NCI-H510A (cell line): ENCODE measurements at places on chromosomes 16 and 17.

GRCh38 chr17:76983075-76983775 is 115.0 kb downstream of the MGAT5B start:
- DNase-seq, result no peak

DNA sequence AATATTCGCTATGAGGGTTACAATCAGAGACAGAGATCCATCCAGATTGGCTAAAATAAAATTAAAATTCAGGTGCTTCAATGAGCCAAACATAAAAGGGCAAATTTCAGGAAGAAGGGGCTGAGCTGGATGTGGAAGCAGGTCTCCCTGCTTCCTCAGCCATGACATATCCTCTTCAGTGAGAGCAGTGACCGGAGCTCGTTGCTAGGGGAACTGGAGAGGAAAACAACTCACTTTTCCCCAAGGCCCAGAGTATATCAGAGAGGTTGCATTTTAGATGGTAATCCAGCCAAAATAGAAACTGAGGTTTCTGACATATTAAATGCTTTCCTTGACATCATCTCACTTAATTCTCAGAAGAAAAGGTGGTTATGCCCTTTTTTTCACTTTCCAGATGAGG is 503.5 kb downstream of the HS3ST4 start:
- no peak for DNase-seq

GRCh38 chr17:2043785-2044184 is 2.0 kb downstream of the OVCA2 start:
- DNase-seq, result no peak

DNA sequence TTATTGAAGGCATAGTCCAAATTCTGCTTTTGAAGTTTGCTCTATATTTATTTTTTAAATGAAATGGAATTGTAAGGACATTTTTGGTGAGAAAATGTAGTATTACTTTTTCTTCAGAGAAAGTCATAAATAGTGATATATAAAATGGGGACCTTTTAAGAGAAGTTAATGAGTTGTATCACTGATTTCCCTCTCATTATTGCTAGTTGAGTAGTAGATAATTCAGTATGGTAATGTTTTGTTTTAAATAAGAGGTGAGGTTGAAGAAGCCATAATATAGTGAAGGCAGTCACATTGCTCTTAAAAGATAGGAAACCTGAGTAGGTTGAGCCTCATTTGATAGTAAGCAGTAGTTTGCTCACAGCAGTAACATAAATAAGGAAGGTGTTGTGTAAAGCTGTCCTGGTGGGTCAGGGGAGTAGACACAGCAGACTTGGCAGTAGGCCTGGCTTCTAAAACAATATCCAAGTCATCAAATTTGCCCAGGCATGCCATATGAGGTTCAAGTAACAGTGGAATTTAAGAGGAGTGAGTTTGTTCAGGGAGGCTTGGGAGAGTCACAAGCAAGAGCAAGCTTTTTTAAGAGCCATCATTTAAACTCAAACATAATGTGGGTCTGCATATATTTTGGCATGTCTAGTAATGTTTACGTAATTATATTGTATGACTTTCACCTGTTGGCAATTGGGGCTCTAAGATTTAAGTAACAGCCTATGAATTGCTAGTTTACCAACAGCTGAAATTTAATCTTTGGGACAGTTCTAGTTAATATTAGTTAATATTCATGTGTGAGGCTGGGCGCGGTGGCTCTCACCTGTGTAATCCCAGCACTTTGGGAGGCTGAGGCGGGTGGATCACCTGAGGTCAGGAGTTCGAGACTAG is 6.5 kb downstream of the NFATC3 start:
- peak; percentile 58 for DNase-seq

DNA sequence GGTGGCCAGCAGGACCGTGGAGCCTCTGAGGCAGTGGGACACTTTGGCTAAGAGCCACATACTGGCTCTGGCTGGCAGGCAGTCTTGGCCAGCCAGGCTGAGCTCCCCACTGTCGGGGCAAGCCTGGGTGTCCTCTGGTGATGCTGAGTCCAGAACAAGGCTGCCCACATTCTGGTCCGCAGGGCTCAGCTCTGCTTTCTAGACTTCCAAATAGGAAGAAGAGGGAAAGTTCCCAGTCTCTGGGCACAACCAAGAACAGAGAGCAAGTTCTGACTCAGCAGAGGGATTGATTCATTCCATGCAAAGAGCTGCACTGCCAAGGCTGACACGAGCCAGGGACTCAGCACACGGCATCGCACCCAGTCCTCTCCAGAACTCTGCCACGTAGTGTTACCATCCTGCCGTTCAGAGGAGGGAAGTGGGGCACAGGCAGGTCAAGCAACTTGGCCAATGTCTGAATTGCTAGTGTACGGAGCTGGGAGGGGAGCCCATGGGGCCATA is 58.9 kb downstream of the NOS2 start:
- no peak for DNase-seq

GRCh38 chr16:67673712-67674580 is 7.3 kb downstream of the C16orf86 start:
- no peak for DNase-seq

- no peak for DNase-seq
These were observed 3.0 kb downstream of the CDH1 start for GRCh38 chr16:68739964-68740627.

- DNase-seq, result no peak
These were observed 1.6 kb downstream of the STAC2 start for GRCh38 chr17:39223907-39224777.

- no peak for DNase-seq
These were observed 61.6 kb downstream of the MRTFB start for GRCh38 chr16:14132696-14133048.

DNA sequence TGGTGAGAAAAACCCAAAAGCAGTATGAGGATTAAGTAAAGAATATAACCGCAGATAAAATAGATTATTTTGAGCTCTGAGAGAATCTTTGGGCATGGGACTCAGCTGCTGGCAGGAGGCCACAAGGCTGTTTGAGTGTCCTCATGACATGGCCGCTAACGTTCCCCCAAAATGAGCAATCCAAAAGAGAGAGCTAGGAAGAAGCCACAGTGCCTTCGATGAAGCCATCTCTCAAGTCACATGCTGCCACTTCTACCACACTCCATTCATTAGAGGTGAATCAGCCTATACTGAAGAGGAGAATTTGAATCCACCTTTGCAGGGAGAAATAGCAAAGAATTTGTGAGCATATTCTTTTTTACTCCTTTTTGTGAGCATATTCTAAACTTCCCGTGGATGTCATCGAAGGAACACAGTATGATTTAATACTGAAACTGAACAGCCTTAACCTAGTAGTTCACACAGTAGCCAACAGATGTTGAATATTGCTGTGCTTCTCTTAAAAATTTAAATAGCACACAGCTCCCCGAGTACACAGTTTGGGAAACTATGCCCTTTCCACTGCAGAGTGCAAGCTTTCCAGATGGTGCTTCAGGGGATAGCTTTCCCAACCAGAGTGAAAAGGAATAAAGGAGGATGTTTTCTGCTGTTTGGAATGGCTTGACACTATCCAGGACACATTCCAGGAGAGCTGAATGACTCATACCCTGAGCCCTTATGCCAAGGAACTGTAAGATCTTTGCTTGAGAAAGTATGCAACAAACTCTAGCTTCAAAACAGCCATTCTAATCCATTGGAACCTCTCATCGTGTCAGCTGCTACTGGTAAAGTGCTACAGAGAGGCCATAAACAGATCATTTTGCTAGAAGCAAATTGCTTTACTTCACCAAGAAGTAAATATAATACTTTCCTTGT is 33.9 kb downstream of the ANKFY1 start:
- DNase-seq, result no peak

DNA sequence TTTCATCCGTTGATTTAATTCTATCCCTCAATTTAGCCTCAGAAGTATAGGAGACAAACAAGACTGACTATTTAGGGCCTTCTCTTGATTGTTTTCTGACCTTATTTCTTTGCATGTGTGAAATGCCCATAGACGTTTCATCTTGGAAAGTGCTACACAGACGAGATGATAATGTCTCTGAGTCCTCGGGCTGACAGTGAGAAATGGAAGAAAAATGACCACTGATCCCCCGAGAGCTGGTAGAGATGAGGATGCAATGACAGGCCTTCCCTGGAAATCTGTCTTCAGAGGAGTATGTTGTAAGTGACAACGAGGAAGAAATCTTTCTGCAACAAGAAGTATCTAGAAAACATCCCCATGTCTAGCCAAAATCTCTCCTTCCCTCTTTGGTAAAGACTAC is 522.9 kb downstream of the HAPSTR1 start:
- DNase-seq, result no peak

GRCh38 chr16:30414159-30414558 is 6.8 kb downstream of the ZNF771 start:
- DNase-seq, result no peak

DNA sequence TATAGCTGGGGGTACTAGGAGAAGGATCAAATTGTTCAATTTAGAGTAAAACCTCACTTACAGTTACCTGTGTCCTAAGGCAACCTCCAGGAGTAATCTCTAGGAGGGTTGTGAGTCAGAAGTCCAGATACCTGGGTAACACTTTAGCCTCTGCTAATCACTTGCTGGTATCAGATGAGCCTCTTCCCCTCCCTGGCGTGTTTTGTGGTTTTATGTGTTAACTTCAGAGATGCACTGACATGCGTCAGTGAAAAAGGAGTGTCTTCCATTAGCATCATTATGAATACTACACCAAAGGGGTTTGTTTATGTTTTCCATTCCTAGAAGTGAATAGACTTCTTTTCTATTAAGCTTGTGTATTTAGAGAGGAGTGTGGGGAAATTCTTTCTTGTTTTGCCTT is 208.2 kb downstream of the FTO start:
- DNase-seq, result no peak

DNA sequence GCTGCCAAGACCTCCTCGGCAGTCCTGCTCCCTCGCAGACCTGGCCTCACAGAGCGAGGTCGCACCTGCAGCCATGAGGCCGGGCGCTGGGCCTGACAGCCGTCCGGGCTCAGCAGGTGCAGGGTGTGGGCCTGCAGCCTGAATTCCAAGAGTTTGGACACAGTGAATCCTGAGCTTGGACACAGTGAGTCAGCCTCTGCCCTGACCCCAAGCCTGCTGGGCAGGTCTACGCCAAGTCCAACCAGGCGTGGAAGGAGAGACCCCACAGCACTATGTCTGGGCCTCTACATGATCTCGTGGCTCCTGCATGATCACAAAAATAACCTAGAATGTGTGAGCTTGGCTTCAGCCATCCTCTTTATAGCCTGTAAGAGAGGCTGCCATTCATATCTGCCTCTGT is 121.0 kb downstream of the C16orf95 start:
- no peak for DNase-seq

- DNase-seq, result no peak
These were observed 79.3 kb upstream of the HSBP1 start for GRCh38 chr16:83728492-83728891.

GRCh38 chr16:56226845-56227525 is 35.7 kb downstream of the GNAO1 start:
- DNase-seq, result peak; percentile 26

- DNase-seq, result no peak
These were observed 35.2 kb downstream of the ARHGAP23 start for GRCh38 chr17:38463451-38463858.

DNA sequence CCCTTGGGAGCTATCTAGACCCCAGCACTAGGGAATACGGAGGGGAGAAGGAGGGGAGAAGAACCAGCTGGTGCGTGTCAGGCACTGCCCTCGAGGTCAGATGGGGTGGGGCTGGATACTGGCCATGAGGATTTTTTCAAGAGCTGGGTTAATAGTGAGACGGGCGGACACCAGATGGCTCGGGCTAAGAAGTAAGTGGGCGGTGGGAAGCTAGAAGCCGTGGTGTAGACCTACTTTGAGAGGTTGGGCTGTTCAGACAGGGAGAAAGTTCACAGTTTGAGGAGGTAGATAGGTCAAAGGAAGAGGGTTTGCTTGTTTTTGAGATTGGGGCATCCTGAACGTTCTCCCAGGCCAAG is 303.8 kb downstream of the SEC14L1 start:
- DNase-seq, result no peak

DNA sequence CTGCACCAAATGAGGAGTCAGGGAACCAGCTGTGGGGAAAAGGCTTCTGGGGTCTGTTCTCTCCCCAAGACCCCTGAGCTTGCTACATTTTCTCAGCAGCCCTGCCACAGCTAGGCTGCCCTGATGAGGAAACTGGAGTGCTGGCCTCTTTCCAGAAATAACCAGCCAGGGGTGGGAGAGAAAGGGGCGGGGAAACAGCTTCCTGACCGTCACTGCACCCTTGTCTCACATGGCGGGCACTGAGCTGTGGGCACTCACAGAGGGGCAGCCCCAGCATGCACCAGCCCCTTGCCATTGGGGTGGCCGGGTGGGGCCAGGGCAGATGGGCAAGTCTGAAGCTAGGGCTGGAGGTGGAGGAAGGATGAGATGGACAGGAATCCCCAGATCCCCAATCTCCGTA is 2.9 kb downstream of the SRL start:
- DNase-seq, result no peak

DNA sequence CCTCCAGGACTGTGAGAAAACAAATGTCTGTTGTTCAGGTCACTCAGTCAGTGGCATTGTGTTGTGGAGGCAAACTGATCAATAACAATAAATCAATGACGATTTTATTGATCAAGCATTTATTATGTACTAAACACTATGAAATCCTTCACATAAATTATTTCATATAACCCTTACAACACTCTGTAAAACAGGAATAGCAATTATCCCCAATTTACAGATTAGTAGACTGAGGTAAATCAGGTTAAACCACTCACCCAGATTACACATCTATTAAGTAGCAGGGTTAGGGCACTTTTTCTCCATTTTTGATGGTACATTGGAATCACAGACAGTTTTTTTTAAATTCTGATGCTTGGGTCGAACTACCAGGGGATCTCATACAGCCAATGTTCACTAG is 372.8 kb upstream of the MAF start:
- no peak for DNase-seq

GRCh38 chr17:67517325-67517724 is 140.2 kb downstream of the PITPNC1 start:
- no peak for DNase-seq

GRCh38 chr16:85334718-85335583 is 222.7 kb upstream of the CIBAR2 start:
- no peak for DNase-seq

GRCh38 chr17:40474419-40475002 is 26.9 kb downstream of the TNS4 start:
- no peak for DNase-seq
